ENCODE measurements at places on chromosomes 5 and 9.

DNA sequence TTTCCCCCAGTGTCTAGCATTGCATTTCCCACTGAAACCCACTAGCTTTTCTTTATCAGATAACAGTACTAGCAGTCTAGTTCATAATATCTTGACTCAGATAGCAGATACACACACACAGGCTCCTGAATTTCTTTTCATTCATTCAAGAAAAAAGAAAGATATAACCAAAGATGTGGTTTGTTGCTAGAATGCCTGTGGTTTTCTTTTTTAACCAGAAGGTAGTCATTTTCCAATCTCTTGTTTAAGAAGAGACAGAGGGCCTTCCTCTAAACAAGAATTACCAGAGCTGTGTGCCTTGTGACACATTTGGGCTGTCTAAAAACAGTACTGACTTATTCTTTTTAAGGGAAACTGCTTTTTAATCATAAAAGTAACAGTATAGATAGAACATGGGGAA lies 167.3 kb downstream of the PJA2 start:
- no peak for DNase-seq

- no peak for DNase-seq
Measured at GRCh38 chr9:98491828-98492227, 216.9 kb downstream of the GABBR2 start.

DNA sequence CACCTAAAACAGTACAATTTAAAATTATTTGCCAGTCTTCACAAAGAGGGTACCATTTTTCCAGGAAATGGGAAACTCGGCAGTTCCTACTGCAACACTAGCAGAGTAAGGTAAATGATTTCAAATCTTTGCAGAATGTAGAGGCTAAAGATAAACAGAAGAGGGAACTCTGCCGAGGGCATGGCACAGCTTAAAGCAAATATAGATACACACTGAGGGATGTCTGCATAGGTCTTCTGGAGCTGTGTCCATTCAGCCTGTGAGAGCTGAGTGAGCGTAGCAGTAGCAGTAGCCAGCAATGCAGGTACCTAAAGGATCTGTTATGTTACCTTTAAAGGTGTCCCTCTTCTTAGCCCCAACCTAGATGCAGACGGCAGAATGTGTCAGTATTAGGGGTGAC lies 17.5 kb downstream of the CDKL3 start:
- DNase-seq, result no peak

DNA sequence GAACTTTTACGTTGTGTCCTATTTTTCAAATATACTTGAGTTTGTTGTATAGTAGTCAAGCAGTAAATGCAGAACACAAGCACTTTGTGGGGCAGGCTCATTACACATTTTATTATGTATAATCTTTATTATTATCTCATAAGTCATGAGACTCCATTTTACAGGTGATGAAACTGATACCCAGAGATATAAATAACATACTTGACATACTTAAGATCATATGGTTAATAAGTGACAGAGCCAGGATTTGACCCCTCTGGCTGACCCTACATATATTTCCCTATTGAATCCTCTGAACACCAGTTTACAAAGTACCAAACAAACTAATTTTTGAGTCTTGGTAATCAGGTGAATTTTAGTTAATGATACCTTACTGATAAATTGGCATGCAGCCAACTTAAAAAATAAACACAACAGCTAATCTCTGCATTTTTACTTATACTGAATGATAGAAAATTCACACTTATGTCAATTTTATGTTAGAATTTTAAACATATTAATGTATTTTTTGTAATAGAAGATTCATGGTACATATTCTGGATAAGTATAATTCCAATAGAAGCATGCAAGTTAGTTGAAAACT lies 305.0 kb upstream of the MEF2C start:
- no peak for DNase-seq

DNA sequence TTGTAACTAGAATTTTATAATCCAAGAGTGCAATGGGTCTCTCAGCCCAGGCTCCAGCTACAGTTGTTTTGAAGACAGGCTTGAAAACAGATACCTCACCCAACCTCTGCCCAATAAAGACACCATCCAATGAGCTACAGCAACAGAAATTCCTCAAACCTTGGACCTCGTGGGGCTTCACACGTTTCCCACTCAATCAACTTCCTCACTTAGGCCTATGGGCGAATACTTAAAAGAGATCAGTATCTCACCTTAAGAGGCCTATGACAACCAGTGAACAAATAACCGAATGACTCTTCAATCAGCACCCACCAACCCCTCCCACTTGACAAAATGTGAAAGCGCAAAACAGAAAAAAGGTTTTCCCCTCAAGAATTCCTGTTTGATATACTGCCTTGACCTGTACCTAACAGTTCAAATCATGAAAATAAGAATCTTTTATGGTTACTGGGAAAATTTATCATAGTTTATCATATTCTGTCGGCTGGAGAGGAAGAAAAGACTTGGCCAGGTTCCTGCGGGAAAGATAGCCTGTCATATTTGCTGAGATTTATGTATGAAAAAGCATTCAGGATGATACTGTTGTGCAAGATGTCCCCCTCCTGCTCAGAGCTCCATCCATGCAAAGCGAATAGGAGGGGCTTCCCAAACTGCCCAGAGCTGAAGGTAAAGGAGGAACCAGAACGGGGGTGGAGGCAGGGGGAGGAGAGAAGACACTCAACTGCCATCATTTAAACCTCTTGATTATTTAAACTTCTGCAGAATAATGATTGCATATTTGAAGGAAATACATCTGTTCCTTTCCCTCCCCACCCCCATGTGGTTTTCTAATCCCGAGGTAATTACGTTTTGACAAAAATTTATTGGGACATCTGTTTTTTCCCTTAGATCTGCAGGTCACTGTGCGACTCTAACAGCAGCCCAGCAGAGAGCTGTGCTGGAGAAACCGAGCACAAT lies 256.3 kb downstream of the NFIB start:
- no peak for DNase-seq

DNA sequence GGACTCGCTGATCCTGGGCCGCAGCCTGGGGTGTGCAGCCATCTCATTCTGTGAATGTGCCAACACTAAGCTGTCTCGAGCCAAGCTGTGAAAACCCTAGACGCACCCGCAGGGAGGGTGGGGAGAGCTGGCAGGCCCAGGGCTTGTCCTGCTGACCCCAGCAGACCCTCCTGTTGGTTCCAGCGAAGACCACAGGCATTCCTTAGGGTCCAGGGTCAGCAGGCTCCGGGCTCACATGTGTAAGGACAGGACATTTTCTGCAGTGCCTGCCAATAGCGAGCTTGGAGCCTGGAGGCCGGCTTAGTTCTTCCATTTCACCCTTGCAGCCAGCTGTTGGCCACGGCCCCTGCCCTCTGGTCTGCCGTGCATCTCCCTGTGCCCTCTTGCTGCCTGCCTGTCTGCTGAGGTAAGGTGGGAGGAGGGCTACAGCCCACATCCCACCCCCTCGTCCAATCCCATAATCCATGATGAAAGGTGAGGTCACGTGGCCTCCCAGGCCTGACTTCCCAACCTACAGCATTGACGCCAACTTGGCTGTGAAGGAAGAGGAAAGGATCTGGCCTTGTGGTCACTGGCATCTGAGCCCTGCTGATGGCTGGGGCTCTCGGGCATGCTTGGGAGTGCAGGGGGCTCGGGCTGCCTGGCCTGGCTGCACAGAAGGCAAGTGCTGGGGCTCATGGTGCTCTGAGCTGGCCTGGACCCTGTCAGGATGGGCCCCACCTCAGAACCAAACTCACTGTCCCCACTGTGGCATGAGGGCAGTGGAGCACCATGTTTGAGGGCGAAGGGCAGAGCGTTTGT lies 19.9 kb downstream of the PTGES2 start:
- DNase-seq, result no peak

GRCh38 chr9:134055981-134056461 lies 11.8 kb downstream of the BRD3 start:
- no peak for DNase-seq

- DNase-seq, result no peak
Measured at GRCh38 chr9:82154573-82154972, 166.0 kb downstream of the SPATA31D1 start.

DNA sequence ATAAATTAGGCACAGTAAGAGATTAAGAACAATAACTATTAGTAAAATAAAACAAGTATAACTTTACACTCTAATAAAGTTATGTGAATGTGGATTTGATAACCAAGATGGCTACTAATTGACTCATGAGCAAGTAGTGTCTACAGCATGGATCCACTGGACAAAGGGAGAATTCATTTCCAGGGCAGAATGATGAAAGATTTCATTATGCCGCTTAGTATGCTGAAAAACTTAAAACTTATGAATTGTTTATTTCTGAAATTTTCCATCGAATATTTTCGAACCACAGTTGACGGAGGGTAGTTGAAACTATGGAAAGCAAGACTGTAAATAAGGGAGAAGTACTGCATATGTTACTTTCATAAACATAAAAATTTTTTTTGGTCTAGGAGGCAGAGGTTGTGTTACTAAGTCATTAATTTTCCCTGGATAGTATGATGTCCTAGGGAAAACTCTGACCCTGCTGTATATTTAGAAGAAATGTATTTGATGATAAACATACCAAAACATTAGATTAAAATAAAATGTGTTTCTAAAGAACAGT lies 24.9 kb upstream of the TARS1 start:
- no peak for DNase-seq

GRCh38 chr5:167242701-167243100 lies 1048.7 kb upstream of the WWC1 start:
- DNase-seq, result no peak

DNA sequence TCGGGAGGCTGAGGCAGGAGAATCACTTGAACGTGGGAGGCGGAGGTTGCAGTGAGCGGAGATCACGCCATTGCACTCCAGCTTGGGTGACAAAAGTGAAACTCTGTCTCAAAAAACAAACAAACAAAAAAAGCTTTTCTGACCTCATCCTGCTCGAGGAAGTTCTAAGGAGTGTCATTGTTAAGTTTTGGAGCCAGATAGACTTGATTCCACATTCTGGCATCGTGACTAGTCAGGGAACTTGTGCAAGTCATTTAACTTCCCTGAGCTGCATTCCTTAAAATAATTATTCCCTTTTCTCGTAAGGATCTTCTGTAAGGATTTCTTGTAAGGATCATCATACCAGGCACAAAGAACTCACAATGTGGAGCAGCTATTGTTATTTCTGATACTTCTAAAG lies 26.2 kb downstream of the SNX24 start:
- DNase-seq, result no peak

DNA sequence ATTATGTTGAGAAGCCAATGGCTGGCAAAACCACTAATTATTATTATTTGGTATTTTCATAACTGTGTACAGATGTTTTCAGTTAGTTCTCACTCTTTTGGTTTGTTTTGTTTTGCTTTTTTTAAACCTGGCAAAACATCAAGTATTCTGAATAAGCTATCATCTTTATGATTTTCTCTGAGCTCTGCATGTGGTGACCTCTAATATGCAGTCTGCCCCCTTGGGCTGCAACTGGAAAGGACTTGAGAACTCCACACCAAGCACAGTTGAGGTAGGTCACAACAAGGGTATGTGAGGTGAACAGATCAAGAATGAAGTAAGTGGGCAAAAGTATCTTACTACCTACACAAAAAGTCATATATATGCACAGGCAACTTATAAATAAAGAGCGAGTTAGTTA lies 202.2 kb downstream of the NFIB start:
- no peak for DNase-seq

- no peak for DNase-seq
Measured at GRCh38 chr5:172497591-172498255, 43.4 kb upstream of the SH3PXD2B start.

DNA sequence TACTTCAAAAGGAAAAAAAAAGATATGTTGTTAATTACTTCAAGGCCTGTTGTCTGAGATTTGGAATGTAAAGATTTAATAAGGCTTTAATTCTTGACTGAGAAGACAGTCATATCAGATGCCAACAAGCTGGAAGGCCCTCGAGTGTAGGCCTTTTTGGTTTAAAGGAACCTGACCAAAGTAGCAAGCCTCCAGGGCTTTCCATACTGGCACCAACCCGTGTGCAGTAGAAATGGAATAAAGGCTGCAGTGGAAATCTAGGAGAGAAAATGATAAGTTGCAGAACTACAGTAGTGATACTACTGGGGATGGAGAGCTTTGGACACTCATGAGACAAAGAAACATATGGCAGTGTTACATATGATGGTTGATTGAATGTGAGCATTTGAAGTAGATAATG lies 358.0 kb downstream of the TAF11L14 start:
- no peak for DNase-seq

GRCh38 chr5:71884926-71885325 lies 165.9 kb downstream of the CARTPT start:
- DNase-seq, result no peak

GRCh38 chr5:160460377-160461049 lies 38.9 kb downstream of the PTTG1 start:
- DNase-seq, result no peak

GRCh38 chr5:113510836-113511451 lies 2.5 kb upstream of the YTHDC2 start:
- DNase-seq, result peak; percentile 60

DNA sequence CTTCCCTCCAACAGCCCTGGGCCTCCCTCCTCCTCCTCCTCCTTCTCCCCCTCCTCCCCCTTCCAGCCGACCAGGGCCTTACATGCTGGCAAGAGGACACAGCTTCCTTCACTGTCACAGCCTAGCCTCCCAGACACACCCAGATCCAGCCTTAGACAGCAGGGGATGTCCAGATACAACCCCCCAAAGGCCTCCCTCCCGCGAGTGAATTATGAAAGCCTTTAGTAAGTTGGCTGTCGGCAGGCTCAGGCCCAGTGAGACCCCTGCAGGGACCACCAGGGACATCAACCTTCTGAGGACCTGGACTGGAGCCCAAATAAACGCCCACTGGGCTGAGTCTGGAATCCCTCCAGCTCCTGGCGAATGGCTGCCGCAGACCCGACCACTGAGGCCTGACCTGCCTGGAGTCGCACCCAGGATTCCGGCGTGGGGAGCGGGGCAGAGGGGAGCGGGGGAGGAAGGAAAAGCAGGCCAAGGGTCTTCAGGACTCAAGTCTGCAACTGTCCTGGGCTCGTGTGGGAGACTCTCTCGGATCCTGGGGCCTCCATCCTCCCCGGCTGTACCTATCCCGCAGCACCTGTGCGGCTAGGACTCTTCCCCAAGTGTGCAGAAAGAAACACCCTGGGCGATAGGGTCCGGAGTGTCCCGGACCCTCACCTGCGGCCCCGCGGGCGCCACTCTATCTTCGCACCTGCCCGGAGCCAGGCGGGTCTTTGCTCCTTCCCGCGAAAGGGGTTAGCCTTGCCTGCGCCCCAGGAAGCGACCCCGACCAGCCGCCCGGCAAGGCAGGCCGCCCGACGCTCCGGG lies 705 bp downstream of the SEPTIN8 start:
- DNase-seq, result peak; percentile 42

DNA sequence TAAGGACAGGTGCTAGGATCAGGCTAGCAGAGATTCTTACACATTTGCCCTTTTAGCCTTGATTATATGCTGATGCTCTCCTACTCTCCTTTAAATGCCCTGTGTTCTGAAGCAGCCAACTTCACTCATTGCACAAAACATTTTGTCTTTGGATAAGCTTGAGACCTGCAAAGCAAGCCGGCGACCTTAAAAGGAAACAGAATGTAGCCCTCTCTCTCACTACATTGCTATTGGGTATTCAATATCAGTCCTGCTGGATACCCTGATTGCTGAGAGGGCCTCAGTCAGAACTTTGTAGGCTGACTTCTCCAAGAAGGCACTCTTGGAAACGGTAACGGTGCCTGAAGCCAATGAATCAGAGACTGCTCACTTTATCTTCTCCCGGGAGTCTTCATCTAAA lies 528.9 kb downstream of the DTWD2 start:
- no peak for DNase-seq

Measured in NCI-H1417 (cell line).